Omental fat pad (tissue), 4 donors: ENCODE measurements at places on chromosomes 7 and 10.

- DNase-seq, result no peak
These were observed 315.6 kb downstream of the GRM8 start for GRCh38 chr7:126937171-126937570.

- no peak for DNase-seq
These were observed 132.1 kb downstream of the CSTF2T start for GRCh38 chr10:51567271-51567670.

- DNase-seq, result no peak
These were observed 2.8 kb downstream of the ZNF746 start for GRCh38 chr7:149494738-149495368.

DNA sequence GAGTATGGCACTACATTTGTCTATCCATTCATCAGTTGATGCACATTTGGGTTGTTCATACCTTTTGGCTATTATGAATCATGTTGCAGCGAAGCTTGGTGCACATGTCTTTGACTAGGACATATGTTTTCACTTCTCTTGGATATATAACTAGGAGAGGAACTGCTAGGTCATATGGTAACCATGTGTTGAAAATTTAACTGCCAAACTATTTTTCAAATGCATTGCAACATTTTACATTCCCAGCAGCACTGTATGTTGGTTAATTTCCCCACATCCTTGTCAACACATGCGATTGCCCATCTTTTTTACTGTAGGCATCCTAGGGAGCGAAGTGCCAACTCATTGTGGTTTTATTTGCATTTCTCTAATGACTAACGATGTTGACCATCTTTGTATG is 183.4 kb downstream of the PRKCQ start:
- no peak for DNase-seq

DNA sequence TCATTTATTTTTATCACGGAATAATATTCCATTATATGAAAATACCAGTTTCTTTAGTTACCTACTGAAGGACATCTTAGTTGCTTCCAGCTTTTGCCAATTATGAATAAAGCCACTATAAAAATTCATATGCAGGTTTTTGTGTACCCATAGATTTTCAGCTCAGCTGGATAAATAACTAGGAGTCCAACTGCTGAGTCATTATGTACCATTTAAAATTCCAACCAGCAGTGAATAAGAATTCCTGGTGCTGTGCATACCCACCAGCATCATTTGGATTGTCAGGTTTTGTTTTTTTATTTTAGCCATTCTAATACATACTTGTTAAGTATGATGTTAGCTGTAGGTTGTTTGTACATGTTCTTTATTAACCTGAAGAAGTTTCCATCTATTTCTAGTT is 14.5 kb downstream of the FAM24B start:
- DNase-seq, result no peak

DNA sequence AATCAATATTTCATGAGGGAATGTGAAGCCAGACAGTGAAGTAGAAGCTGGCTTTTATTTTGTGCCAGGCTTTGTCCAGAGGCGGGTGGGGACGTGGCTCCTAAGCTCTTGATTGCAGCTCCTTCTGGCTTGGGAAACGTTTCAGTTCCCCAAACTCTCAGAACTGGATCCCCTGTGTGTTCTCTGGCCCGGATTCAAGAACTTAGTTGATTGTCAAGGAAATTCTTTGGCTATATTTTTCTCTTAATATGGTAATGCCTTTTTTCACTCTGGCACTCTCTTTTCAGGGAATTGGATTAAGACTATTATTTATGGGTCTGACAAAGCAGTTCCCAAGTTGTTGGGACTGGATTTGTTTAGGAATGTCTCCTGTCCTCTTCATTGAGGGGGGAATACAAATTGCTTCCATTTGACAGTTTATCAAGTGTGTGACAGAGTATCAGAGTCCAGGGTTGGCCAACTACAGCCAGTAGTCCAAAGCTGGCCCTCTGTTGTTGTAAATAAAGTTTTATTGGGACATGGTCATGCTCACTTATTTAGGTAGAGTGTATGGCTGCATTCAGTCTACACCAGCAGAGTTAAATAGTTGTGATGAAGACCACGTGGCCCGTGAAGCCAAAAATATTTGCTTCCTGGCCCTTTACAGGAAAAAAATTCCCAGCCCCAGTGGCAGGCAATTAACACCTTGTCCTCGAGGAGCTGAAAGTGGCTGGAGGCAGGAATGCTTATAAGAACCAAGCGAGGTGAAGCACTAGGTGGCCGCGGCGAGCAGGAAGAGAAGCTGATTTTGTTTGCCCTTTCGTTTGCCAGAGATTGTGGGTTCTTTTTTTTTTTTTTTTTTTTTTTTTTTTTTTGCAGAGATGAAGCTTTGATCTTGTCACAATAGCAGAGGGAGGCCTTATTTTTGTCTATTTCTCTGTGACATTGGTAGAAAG is 34.3 kb downstream of the HTRA1 start:
- no peak for DNase-seq

DNA sequence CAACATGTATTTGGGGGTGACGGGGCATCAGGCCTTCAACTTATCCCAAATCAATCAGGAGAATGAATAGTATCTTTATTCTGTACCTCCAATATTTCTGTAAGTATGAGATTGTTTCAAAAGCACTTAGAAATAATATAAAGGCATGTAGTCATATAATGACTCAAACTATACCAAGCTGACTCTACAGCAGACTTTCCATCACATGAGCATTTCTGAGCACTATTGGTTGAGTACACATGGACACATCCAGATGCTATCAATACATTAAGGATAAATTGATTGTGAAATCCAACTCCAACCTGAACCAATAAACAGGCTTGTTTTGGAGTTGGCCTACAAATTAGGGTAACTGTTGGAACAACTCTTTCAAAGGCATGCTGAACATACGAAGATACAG is 229.4 kb downstream of the SFMBT2 start:
- DNase-seq, result no peak

GRCh38 chr7:27392477-27392876 is 149.9 kb downstream of the EVX1 start:
- DNase-seq, result no peak

- no peak for DNase-seq
These were observed 577.0 kb downstream of the TYW1 start for GRCh38 chr7:67573639-67574038.
